ENCODE measurements at places on chromosomes 13 and 19.

GRCh38 chr13:100040196-100040595 lies 48.7 kb upstream of the PCCA start:
- DNase-seq = no peak

DNA sequence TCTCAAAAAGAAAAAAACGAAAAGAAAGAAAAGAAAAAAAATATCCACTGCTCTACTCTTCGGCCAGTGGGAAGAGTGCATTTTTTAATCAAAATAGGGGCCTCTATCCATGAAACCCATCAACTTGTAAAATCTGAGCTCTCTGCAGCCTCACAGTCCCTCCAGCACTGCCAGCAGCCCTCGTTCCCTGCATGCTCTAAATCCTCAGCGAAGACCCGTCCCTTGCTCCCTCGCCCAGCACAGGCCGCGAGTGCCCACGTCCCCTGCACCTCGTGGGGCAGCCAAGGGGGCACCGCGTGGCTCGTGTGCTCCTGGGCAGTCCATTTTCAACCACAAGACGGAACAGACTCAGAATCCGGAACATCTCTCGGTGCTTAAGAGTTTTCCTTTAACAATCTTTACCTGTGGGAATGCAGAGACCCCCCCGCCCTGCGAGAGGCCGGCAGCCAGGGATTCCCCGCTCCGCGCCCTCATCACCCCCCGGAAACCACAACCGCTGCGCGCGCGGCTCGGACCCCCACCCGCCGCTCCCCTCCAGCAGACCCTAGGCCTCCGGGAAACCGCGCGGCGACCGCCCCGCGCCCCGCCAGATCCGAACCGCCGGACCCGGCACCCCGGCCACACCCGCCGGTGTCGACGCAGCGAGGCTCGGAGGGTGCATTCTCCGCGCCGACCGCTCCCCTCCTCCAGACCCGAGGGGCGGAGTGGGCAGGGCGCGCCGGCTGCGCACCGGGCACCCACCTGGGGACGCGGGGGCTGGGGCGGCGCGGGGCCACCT lies 638 bp downstream of the ANKRD27 start:
- DNase-seq = no peak

DNA sequence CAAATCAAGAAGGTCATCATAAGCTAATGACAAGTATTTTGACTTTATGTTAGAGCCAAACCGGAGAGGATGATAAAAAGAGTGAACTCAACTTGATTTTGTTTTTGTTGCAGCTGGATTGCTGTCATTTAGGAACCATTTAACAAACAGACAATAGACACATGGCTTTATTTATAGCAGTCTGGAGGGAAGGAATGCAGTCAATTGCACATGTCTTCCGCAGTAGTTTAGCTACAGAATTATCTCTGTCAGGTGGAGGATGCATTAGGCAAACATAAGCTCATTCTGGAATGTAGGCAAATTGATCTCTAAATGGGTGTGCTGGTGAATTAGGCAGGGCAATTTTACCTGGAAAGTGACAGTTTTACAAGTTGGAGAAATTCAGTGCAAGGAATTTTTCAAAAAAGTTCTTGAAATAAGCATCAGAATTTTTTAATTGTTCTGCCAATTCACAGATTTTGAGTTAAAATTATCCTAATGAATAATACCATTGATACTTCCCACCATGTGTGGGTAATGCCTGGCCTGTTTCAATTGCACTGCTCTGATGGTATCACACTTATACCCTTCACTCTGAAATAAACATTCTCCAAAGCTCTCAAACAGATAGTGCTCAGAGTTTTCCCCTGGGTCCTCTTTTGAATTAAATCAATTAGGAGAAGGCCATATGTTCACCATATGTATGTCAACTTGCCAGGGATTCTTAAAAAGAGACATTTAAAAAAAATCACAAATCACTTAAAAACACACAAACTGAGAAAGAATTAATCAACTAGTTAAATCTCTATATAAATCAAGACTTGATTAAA lies 318.3 kb downstream of the NDFIP2 start:
- no peak for DNase-seq

DNA sequence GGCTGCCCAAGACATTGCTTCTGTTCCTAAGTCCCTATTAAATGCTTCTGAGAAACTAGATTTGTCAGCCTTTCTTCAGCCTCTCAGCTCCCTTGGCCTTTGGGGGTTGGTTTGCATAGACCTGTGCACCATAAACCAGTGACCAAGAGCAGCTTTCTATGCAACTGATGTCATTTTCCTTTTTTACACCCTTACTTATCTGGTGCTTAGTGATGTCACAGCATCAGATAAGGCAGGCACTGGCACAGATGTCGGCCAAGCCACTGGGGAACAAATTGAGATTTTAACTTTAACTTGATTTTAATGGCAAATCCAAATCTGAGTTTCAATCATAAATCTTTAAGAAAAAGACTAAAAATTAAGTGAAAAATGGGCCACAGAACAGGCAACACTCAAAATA lies 59.8 kb downstream of the RUBCNL start:
- DNase-seq = no peak

- DNase-seq = no peak
These were observed 31.3 kb downstream of the KCTD12 start for GRCh38 chr13:76854894-76855293.

- no peak for DNase-seq
These were observed 1.3 kb downstream of the ICAM5 start for GRCh38 chr19:10290876-10291553.

GRCh38 chr13:74134777-74135325 lies 647 bp upstream of the KLF12 start:
- DNase-seq = no peak

GRCh38 chr13:98839856-98840769 lies 87.6 kb upstream of the SLC15A1 start:
- DNase-seq = no peak

DNA sequence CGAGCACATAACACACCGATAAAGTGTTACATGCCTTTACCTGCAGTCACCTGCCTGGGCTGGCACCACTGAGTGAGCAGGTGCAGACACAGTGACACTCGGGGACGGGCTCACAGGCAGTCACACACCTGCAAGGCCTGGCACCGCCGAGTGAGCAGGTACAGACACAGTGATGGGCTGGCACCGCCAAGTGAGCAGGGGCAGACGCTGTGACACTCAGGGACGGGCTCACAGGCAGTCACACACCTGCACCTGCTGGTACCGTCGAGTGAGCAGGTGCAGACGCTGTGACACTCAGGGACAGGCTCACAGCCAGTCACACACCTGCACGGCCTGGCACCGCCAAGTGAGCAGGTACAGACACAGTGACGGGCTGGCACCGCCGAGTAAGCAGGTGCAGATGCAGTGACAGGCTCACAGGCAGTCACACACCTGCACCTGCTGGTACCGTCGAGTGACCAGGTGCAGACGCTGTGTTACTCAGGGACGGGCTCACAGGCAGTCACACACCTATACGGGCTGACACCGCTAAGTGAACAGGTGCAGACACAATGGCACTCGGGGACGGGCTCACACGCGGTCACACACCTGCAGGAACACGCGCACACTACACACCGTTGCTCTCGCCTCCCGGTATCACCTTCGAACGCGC lies 470 bp downstream of the ZNF835 start:
- DNase-seq = no peak

DNA sequence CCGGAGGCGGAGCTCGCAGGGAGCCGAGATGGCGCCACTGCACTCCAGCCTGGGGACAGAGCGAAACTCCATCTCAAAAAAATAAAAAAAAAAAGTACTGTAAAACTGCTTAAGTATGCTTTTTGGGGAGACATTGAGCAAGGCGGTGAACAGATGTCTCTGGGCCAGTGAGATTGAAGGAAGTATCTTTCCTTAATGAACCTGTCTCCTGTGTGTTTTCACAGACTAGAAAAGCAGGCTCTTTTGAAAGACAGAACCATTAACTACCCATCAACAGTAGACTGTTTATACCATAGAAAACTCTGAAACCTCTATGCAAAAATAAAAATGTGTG lies 1.5 kb upstream of the ECH1 start:
- DNase-seq = no peak

GRCh38 chr19:28471731-28472510 lies 741.0 kb downstream of the UQCRFS1 start:
- no peak for DNase-seq

DNA sequence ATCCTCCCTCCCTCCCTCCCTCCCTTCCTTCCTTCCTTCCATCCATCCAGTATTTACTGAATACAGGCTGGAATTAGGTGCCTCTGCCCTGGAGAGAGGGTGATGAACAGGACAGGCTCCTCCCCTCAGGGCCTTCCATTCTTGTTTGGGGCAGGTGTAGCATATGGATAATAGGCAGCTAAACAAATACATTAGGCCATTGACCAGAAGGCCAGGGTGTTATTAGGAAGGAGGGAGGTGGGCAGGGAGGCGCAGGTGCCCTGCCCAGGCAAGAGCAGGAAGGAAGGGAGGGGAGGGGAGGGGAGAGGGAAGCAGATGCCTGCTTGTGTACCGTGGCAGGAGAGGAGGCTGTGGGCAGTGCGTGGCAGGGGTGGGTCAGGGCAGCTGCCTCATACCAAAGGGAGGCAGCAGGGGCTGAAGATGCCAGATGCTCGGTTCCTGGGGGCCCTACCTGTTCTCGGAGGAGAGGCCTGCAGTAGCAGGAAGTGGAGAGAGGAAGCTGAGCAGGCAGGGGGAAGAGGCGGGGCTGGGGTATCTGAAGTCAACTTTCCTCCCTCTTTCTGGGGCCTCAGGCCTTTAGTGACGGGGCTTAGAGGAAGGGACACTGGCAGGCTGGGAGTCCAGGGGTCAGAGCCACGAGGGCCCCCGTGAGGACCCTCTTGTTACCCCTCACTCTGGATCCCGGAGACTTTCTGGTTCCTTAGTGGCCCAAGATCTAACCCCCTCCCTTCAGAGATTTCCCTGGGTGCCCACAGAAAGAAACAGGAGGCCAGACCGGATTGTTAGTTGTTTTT lies at the start of gene RINL:
Gene RINL, minus strand, starts transcription at position 495 of the 794 bp plus-strand sequence. CDS start 1,533 bp downstream, outside the sequence.
- no peak for DNase-seq

DNA sequence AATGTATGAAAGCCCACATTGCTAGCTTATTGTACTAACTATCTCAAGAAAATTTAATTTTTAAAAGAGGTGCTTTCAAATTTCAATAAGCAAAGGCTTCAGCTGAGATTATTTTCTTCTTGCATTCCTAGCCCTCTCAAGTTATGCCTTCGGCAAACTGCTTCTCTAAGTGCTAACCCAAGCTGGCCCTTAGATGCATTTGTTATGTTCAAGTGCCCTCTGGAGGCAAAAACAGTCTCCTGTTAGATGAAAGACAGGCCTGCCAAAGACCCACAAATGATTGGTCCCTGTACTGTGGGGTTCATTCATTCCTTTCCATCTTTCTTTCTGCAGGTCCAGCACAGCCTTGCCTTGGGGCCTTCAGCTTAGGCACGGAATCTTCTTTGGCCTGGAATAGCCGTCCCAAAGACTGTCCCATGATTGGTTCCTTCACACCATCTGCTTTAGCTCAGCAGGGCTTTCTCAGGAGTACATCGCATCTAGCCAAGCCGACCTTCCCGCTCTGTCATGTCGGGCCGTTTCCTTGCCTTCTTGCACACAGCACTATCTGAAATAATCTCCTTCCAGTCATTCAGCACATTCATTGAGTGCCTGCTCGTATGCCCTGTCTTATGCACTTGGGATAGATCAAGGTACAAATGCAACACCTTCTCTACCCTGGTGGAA lies 26.4 kb upstream of the TPTE2 start:
- DNase-seq = no peak

- no peak for DNase-seq
These were observed 2683.8 kb downstream of the PCDH9 start for GRCh38 chr13:64546371-64546770.

GRCh38 chr13:26325876-26326275 lies 71.9 kb downstream of the CDK8 start:
- no peak for DNase-seq
